ENCODE measurements at places on chromosomes 16 and 17. TPM values are rescaled to one million over a fixed set of nuclear protein-coding genes. Genes with fewer than 3 reads are reported as not detected.
A peak's percentile ranks its signal among the peaks of the same experiment; 100 is the strongest.

GRCh38 chr17:42101513-42102292 is 3.4 kb upstream of the ZNF385C start:
- peak; percentile 89 for DNase-seq

- DNase-seq = no peak
Observed at GRCh38 chr17:43453331-43453812, 30.4 kb upstream of the DHX8 start.

DNA sequence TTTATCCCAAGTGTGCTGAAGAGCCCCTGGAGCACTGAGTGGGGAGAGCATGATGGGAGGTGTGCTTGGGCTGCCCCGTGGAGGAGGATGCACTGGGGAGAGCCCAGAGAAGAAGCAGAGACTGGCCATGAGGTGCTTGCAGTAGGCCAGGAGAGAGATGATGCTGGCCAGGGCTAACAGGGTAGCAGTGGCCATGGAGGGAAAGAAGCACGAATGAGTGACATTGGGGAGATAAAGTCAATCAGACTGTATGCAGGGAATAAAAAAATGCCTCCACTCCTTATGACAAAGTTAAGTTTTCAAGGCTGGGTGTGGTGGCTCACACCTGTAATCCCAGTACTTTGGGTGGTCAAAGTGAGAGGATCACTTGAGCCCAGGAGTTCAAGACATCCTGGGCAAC is 5.4 kb upstream of the TMEM220 start:
- DNase-seq = no peak

DNA sequence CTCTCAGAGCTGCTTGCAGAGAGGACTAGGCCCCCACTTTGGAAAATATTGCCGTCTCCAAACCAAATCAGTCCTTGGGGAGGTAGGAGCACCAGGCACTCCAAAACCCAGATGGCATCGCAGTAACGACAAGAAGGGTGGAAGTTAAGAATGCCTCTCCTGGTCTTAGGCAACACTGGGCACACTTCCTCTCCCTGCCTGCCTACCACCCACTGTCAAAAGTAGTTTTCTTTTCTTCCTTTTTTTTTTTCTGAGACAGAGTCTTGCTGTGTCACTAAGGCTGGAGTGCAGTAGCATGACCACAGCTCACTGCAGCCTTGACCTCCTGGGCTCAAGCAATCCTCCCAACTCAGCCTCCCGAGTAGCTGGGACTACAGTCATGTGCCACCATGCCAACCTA is 47.2 kb downstream of the SRL start:
- no peak for DNase-seq

GRCh38 chr16:89409161-89409711 is 81.1 kb downstream of the ANKRD11 start:
- peak; percentile 44 for DNase-seq

DNA sequence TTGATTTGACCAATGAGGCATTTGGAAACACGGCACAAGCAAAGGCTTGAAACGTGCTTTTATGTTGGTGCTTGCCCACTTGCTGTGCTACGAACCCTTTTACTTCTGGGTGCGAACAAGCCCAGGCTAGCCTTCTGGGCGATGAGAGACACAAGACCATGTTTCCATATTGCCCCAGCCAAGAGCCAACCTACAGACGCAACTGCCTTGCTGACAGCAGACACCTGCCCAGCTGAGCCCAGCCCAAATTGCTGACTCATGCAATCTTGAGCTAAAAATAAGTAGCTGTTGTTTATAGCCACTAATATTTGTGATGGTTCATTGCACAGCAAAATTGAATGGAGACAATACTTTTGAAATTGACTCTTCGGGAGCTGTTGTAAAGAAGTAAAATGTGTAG is 464.5 kb downstream of the WWOX start:
- DNase-seq = no peak

DNA sequence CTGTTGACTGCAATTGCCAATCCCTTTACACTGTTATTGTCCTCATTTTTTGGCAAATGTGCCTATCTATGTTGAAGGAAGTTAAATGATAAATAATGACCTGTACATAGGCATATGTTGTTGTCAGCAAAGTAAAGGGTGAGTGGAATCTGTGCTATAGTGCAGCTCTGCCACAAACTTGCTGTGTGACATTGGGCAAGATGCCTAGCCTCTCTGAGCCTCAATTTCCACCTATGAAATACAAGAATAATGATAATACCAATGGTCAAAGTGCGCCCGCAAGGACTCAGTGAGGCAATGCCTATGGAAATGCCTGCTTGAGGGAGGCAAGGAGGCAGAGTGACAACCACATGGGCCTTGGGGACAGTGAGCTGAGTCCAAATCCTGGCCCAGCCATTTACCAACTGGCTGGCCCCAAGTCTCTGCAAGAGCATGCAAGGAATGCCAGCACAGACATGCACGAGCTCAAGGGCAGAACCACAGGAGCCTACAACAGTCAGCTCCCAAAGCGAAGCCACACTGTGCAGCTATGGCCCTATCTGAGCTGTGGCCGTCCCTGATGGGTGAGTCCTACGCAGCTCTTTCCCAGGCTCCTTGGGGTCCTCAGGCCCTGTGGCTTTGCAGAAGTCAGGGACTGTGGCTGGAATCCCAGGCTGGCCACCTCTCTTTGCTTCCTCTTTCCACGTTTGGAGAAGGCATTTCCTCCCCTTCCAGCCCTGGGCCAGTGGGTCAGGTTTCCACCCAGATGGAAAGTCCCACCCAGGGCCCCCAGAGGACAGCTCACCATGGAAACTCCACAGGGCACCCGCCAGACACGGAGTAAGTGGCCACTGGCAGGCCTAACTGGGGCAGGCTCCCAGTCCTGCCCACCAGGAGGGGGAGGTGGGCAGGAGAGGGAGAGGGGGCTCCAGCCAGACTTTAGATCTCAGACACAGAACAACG is 82.1 kb downstream of the ZNF423 start:
- DNase-seq = peak; percentile 21

DNA sequence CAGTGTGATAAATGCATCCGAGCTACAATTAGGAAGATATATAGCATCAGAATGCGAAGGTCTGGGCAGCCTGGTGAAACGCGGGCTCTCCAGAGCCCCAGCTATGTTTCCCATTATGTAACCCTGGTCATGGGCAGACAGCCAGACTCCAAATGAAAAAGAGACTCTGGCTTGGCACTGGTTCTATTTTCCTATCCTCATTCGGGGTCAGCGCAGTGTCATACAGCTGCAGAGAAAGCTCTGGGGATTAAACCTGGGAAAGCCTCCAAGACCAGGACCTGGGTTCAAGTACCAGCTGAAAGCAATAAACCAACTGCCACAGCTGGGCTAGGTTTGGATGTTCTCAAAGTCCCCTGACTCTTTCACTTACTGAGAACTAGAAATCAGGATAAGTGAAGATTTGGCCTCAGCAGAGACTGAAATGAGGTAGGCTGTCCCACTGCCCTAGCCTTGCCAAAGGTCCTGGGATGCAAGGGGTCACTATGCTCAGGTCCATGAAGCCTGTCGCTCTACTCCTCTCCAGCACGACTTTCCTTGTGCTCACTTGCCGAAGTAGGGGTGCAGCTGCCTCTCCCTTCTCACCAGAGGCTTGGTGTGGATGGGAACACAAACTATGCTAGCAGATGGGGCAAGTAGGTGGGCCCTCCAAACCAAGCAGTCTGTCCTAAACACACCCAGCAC is 123.8 kb downstream of the SMG6 start:
- DNase-seq = peak; percentile 96

- DNase-seq = no peak
Observed at GRCh38 chr17:58313815-58314705, 14.5 kb downstream of the TSPOAP1 start.

GRCh38 chr17:17565471-17566339 is 25.8 kb downstream of the PEMT start:
- DNase-seq = no peak

DNA sequence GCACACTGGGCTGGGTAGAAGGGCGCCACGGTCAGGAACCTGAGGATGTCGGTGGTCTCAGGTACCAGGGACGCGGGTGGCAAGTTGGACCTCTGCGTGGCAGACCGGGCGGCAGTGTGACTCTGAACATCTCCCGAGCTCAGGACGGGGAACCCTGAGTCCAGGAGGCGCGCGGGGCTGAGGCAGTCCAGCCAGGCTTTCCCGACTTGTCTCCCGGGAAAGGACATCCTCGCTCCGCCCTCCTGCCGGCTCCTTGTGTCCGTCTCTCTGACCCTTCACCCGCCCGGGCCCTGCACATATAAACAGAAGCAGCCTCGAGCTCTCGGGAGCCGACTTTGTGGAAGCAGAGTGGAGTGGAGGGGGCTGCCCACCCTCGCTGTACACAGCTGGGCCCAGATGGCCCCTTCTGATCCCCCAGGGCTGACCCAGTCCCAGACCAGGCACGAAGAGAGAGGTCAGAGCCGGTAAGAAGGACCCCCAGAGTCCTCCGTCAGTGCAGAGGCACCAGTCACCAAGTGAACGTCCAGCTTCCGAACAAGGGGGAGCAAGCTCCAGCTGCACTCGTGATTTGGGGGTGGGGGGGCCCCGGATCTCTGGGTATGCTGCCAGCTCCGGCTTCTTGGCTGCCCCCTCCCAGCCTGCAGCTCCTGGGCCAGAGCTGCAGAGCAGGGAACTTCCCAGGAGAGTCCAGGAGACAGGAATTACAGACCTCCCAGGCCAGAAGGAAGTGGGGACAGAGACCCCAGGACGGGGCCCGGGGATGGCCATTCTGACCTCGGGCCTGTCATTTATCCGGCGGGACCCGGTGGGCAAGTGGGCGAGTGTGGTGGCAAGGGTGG is 8.5 kb upstream of the P2RX1 start:
- no peak for DNase-seq

DNA sequence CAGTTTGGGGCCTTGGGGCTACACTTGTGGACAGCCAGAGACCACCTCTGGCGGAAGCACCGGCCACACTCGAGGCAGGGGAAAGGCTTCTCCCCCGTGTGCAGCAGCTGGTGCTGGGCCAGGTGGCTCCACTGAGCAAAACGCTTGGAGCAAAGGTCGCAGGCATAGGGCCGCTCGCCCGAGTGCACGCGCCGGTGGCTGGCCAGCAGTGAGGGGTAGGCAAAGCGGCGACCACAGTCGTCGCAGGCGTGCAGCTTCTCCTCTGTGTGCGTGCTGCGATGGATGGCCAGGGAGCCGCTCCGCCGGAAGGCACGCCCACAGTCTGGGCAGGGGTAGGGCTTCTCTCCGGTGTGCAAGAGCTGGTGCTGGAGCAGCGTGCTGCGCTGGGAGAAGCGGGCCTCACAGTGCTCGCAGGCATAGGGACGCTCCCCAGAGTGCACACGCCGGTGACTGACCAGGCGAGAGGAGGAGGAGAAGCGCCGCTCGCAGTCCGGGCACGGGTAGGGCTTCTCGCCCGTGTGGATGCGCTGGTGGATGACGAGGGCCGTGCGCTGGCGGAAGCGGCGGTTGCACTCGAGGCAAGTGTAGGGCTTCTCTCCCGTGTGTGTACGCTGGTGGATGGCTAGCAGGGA is 5.8 kb downstream of the ZNF689 start:
- DNase-seq = no peak

GRCh38 chr16:87740441-87740840 is 25.3 kb downstream of the KLHDC4 start:
- DNase-seq = no peak

- no peak for DNase-seq
Observed at GRCh38 chr17:40059729-40060475, 2.9 kb upstream of the THRA start.

DNA sequence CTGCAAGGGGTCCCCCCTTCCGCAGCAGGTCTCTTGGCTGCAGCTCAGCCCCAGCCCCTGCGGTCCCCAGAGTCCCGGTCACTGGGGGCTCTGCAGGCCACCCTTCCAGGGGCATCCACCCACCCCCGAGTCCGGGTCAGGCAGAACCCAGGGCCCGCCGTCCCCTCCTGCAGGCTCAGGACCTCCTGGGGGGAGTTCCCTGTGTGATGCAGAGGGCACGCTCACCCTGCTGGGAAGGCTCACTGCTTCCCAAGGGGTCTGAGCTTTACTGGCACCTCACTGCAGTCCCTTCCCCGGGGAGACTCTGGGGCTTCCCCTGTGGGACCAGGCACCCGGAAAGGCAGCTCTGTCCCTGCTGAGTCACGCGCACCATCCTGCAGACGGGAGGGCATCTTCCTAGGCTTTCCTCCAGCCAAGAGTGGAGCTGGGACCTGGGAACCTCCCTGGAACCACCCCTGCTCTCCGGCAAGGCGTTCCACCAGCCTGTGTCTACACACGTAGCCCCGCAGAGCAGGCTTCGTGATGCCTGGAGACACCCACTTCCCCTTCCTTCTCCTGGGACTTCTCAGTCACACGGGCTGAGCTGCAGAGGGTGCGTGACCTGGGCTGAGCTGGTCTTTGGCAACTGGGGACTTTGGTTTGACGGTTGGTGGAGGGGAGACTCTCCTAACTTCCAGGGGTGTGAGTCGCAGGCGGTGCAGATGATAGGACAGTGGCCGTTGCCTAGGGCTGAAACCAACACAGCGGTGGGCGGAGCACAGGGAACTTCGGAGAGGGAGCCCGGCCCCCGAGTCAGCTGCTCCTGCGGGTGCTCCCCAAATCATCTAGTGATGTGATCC is 23.4 kb downstream of the SLC25A10 start:
- no peak for DNase-seq

Gene PRKCB
- total RNA-seq = not detected

Gene HS3ST4
- not detected for total RNA-seq

Gene RNF222
- not detected for total RNA-seq

Gene HOXB3
- total RNA-seq = 11.9 TPM

Gene KRT36
- total RNA-seq = 0.14 TPM

Gene OR1E1
- not detected for total RNA-seq

Measured in dermis blood vessel endothelial cell (primary cell).